ENCODE measurements at places on chromosomes 12 and 14.

DNA sequence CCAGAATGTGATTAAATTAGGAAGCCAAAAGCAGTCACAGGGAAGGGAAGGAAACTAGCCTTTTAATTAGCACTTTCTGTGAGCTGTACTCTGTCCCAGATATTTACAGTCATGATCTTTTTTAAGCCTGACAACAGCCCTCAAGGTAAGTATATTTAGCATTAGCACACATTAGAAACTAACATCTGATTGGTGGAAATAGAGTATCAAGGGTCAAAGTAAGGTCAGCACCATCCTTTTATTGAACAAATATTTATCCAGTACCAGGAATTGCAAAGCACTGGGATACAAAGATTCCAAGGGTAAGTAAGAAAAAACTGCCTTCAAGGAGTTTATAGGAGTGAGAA, 28.2 kb downstream of the RPGRIP1 start:
- DNase-seq = no peak

GRCh38 chr12:22037947-22038346, 8.1 kb upstream of the CMAS start:
- no peak for DNase-seq

- DNase-seq = no peak
Observed at GRCh38 chr12:106139422-106140171, 843 bp upstream of the NUAK1 start.

- DNase-seq = no peak
Observed at GRCh38 chr14:68674538-68675232, 118.2 kb downstream of the ZFP36L1 start.

GRCh38 chr14:67409461-67409860, 2.5 kb downstream of the PLEK2 start:
- DNase-seq = no peak

DNA sequence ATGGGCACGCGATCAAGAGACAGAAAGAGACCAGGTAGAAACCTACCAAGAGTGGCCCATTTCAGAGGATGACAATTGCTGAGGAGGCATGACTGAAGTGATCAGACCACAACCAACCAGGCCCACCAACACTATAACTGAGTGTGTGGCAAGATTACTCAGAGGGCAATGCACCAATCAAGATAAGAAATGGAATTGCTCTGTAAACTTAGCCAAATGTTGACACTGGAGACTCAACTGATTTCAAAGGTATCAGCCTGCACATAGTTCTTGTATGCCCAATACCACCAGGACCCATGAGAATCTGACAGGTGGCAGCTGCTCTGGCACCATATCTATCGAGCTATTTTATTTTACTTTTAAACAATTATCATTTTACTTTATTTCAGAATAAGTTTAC, 128.9 kb downstream of the FOXN3 start:
- no peak for DNase-seq

DNA sequence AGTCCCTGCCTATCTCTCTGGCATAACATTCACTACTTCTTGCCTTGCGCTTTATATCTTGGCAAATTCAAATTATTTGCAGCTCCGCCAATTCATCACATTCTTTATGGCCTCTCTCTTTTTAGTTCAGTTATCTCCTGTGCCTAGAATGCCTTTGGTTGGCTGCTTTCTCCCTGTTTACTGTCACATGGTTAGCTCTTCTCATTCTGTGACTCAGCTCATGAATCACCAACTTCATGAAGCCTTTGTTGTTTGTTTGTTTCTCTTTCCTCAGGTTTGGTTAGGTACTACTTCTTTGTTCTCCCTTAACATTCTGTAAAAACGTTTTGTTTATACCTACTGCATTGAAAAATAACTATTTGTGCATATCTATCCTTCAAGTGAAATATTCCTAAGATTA, 376.5 kb upstream of the GARIN6 start:
- DNase-seq = no peak

- no peak for DNase-seq
Observed at GRCh38 chr12:25155022-25155576, 39.9 kb downstream of the DNAI7 start.

DNA sequence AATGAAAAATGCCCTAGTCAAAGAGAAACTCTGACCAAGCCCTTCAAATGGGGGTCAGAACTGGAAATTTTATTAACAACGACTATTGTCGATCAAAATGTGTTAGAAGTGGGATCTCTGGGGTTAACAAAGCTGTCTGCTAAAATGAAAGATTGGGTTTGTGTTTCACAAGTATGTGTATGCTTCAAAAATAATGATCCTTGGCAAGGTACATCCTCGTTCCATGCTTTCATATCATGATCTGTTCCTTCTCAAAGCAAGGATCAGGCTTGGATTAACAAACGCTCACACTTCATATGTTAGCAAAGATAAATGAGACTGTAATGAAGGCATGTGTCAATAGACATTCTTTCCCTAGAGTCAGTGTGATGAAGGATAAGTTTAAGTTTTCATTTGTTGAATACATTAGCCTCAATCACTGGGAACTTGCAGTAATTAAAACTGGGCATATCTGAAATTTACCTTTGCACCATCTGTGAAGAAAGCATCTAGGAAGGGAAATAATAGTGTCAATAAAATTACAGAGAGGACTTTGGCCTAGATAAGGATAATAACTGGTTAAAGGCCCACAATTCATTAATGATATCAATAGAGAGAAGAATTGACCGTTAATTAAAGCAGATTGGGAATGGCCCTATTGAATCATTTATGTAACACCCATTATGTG, 91.8 kb downstream of the RIN3 start:
- no peak for DNase-seq

GRCh38 chr14:102264355-102264754, 40.6 kb downstream of the MOK start:
- DNase-seq = no peak

DNA sequence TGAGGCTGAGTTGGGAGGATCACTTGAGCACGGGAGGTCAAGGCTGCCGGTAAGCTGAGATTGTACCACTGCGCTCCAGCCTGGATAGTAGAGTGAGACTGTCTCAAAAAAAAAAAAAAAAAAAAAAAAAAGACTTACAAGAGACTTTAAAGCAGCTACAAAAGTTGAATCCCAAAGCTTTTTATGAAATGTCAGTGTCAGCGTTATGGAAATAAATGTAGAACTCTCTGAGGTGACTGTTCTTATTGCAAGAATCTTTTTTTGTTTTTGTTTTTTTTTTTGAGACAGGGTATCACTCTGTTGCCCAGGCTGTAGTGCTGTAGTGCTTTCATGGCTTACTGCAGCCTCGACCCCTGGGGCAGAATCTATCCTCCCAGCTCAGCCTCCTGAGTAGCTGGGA, 17.2 kb downstream of the FUT8 start:
- DNase-seq = no peak

DNA sequence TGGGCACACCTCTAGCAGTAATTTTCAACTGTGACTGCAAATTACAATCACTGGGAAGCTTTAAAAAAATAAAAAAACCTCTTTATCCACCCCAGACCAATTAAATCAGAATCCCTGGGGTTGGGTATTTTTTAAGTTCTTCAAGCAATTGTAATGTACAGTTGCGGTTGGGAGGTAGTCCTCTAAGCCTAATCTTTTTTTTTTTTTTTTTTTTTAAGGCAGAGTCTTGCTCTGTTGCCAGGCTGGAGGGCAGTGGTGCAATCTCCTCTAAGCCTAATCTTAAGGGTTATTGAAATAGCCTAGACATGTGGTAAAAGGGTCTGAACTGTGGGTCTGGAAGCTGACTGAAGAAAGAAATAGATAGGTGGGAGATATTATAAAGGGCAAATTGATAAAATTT, 230.5 kb downstream of the AKAP6 start:
- no peak for DNase-seq

DNA sequence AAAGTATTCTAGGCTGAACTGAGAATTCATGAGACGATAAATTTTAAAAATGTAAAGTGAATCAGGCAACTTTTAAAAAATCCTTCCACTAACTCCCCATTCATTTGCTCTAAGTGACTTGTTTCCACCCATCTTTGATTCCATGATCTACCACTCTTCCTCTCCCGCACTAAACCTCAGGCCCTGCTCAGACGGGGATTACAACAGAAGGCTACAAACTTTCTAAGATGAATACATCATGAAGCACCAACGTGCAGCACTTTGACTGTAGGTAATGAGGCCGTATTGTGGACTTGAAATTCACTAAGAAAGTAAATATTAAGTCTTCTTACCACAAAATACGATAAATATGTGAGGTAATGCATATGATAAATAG, 30.0 kb downstream of the TMEM132D start:
- no peak for DNase-seq

- no peak for DNase-seq
Observed at GRCh38 chr12:31479516-31480210, 111.3 kb downstream of the DENND5B start.

GRCh38 chr12:108117163-108117849, 11.8 kb upstream of the WSCD2 start:
- DNase-seq = no peak

- no peak for DNase-seq
Observed at GRCh38 chr12:112331886-112332285, 50.3 kb downstream of the HECTD4 start.

GRCh38 chr12:113135178-113136127, at the start of gene RASAL1:
Gene RASAL1, minus strand, starts transcription at chr12:113135761. Its CDS starts 299 bp downstream, at chr12:113135462.
- peak; percentile 58 for DNase-seq

GRCh38 chr12:63826006-63826585, 18.4 kb upstream of the SRGAP1 start:
- DNase-seq = no peak

- DNase-seq = no peak
Observed at GRCh38 chr12:107450541-107450940, 235.1 kb upstream of the PWP1 start.

DNA sequence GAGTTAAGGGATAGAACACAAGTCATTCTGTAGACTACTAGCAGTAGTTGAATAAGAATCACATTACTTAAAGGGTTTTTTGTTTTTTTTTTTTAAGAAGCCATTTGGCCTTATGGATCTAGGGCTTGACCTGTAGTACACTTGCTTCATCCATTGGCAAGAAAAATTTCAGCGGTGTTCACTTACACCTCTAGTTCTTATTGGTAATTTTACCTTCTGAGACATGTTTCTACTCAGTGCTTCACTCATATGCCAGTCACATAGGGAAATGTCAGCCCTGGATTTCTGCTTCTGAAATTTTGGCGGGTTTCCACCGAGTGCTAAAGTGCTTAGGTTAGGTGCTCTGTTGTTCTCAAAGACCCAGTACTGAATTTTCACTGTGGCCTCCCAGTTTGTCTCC, 72.9 kb downstream of the FRMD6 start:
- no peak for DNase-seq

- no peak for DNase-seq
Observed at GRCh38 chr12:65510584-65511050, 232.1 kb downstream of the MSRB3 start.

GRCh38 chr12:87704374-87704773, 324.8 kb downstream of the C12orf50 start:
- DNase-seq = no peak

- no peak for DNase-seq
Observed at GRCh38 chr14:23577710-23578392, 739 bp downstream of the JPH4 start.

GRCh38 chr14:105496831-105497591, 6.0 kb downstream of the TEDC1 start:
- DNase-seq = no peak

DNA sequence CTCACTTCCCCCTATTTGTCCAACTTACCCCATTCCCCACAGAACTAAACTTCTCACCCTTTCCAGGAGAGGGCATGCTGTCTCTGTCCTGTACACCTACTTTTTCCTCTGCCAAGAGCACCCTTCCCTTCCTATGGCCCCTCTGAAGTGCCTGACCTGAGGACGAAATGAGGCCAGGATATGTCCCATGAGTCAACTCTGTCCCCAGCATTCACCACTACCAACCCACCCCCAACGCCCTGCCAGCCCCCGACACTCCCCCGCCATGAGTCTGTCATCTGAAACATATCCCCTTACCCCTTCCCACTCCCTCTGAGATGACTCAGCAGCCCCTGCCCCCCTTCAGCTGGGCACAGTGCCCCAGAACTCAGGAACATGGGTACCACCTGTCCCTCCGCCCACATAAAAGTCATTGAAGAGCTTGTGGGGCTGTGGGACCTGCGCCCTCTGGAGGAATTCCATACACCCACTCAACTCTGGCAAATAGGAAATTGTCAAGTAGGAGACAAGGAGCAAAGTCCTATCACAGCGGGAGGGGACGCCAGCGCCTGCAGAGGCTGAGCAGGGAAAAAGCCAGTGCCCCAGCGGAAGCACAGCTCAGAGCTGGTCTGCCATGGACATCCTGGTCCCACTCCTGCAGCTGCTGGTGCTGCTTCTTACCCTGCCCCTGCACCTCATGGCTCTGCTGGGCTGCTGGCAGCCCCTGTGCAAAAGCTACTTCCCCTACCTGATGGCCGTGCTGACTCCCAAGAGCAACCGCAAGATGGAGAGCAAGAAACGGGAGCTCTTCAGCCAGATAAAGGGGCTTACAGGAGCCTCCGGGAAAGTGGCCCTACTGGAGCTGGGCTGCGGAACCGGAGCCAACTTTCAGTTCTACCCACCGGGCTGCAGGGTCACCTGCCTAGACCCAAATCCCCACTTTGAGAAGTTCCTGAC, 26.3 kb downstream of the ITGA7 start:
- DNase-seq = no peak

- DNase-seq = no peak
Observed at GRCh38 chr14:30440961-30441360, 118.0 kb upstream of the G2E3 start.

GRCh38 chr12:131218923-131219669, 265.4 kb downstream of the ADGRD1 start:
- no peak for DNase-seq

- DNase-seq = no peak
Observed at GRCh38 chr12:12467688-12468261, 94.9 kb downstream of the DUSP16 start.

DNA sequence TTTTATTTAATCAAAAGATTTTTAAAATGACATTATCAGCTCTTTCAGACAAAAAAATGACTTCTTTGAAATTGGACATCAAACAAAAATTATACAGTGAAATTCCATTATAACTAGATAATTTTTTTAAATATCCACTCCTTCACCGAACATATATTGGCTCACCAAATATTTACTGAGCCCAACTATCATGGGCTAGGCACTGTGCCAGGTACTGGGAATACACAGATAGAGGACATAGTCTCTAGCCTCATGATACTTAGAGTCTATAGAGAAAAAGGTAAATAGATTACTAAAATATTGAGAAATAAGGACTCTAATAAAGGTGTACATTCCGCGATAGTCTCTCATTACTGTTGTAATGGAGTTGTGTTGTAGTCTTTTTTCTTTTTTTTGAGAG, 219.9 kb downstream of the SEC23A start:
- no peak for DNase-seq

DNA sequence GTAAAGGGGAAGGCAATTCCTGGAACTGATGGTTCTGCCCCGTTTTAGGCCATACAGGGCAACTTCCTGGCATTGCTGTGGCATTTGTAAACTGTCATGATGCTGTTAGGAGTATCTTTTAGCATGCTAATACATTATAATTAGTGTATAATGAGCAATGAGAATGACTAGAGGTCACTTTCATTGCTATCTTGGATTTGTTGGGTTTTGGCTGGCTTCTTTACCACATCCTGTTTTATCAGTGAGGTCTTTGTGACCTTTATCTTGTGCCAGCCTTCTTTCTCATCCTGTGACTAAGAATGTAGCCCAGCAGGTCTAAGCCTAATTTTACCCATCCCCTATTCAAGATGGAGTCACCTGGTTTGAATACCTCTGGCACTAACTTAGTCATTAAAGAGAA, 51.2 kb downstream of the TESPA1 start:
- no peak for DNase-seq

GRCh38 chr14:93219103-93219726, 12.2 kb downstream of the UBR7 start:
- DNase-seq = no peak

- DNase-seq = no peak
Observed at GRCh38 chr12:49293056-49293956, 1.6 kb upstream of the PRPH start.

- DNase-seq = no peak
Observed at GRCh38 chr12:45349916-45350315, 134.0 kb downstream of the ANO6 start.
